ENCODE measurements at places on chromosomes 6 and 20.

DNA sequence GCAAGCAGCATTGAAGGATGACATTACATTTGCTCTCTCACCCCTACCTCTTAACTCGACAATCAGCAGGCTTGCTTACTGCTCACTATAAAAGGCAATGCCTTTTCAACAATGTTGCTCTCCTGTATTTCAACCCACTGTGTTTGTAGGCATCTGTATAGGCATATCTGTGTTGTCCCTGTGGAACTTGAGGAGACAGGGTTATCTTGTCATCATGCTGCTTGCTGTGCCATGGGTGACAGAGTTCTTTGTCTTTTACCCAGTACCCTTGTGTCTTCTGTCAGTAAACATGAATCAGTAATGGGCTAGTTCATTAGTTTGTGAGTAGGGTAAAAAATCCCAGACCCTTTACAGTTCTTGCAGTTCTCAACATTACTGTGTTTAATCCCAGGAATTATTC, 25.2 kb downstream of the PHF3 start:
- no peak for DNase-seq

DNA sequence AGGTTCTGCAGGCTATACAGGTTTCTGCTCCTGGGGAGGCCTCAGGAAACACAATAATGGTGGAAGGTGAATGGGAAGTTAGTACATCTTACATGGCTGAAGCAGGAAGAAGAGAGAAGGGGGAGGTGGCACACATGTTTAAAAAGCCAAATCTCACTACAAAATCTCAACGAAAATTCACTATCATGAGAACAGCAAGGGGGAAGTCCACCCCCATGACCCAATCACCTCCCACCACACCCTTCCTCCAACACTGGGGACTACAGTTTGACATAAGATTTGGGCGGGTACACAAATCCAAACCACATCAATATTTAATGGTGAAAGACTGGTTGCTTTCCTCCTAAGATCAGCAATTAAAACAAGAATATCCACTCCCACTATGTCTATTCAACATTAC, 13.8 kb upstream of the POLR1H start:
- no peak for DNase-seq

GRCh38 chr6:41503827-41504465, 42.2 kb upstream of the FOXP4 start:
- no peak for DNase-seq

- DNase-seq: no peak
Measured at GRCh38 chr20:23164176-23164601, 78.1 kb upstream of the CD93 start.

- no peak for DNase-seq
Measured at GRCh38 chr6:110328259-110328658, 29.9 kb downstream of the METTL24 start.
